ENCODE measurements at places on chromosomes 4 and X. TPM values are rescaled to one million over a fixed set of nuclear protein-coding genes. Genes with fewer than 3 reads are reported as not detected.

GRCh38 chrX:69142788-69143469 is 22.3 kb downstream of the PJA1 start:
- DNase-seq, result no peak

DNA sequence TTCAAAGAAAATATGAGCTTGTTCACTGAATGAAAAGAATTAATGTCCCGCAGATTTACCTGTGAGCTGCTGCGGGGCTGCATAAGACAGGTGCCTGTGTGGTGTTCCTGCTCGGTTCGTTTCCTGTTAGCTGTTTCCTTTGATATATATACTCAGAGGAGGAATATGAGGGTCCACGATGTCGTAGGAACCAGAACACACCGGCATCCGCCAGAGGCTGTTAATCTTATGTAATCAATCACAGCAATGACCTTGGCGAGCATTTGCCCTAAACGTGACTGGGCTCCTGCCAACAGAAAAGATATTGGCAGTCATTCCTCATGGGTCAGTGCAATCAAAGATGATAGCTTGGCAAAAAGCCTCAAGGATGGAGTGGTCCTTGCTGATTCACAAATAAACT is 260.1 kb downstream of the EVC2 start:
- no peak for DNase-seq

GRCh38 chr4:7651461-7651921 is 216.8 kb upstream of the PSAPL1 start:
- no peak for DNase-seq

The BTC gene
- 1.0 TPM for total RNA-seq

The AMBN gene
- total RNA-seq, result not detected

The DAPP1 gene
- 0.20 TPM for total RNA-seq

The GUCY1A1 gene
- total RNA-seq, result 1.4 TPM
